Suppressor macrophage treated with lipopolysaccharide for 1 hour (primary cell): ENCODE measurements at places on chromosomes 16 and 17.
A peak's percentile ranks its signal among the peaks of the same experiment; 100 is the strongest.

DNA sequence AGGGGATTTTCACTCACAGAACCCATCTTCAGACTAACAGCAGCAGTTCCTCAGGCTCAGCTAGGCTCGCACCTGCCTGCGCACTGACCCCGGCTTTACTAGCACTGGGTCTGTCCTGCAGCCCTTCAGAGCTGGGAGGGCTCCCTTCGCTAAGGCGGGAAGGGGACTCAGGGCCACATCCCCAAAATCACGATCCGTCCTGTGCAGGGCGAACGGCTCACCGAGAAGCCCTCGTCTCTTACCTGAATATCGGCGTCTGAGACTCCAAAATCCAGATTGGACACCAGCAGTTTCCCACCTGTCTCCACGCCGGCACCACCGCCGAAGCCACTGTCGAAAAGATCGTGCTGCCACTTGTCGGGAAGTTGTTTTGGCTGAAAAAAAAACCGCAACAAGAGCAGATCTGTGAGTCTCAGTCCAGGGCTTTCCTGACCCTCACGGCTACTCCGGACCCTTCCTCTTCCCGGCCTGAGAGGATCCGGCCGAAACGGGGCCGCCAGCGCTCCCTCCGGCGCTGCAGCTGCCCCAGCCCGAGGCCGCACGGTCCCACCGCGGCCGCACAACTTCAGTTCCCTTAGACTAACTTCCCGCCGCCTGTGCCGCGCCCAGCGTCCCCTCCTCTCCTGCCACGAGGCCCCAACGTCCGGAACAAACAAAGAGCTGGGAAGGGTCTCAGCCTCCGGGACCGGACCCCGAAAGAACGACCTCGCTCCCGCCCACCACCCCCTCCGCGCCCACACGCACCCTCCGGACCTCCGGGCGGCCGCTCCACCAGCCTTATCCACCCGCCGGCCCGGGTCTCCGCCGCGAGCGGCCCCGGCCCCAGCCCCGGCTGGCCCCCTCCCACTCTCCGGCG lies 711 bp downstream of the ALYREF start:
- peak; percentile 52 for DNase-seq

DNA sequence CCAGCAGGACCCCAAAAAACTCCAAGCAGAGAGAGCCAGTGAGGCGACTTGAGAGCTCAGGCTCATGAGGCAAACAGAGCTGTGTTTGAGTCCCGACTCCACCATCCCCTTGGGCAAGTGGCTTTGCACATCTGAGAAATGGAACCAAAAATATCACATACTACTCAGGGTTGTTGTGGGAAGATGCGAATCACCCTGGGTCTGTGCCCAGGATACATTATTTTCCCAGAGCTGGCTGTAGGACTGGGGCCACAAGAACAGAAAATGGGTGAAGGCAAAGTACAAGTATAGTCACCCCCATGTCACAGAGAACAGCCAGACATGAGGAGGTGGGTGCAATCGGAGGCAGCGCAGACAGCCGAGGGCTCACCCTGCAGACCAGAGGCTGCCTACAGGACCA lies 127.3 kb downstream of the GAS7 start:
- DNase-seq: no peak

GRCh38 chr17:51289696-51290111 lies 29.4 kb downstream of the UTP18 start:
- DNase-seq: no peak

DNA sequence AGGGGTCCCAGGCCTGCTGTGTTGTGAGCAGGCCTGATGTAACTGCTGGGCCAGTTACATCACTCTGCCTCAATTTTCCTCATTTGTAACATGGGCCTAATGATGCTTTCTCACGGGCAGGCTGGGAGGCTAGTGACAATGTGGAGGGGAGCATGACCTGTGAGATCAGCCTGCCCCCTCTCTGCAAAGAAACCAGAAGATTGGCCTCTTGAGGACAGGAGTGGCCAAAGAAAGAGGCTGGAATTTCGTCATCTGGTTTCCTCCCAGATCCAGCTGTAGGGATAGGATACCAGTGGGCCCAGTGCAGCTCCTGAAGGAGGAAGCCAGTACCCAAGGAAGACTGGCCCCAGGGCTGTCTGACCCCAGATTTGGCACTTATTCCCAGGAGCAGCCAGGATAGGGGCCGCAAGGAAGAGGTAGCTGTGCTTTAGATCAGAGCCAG lies 615 bp upstream of the SREBF1 start:
- DNase-seq: no peak

GRCh38 chr16:27238016-27238587 lies 30.5 kb downstream of the NSMCE1 start:
- peak; percentile 48 for DNase-seq

DNA sequence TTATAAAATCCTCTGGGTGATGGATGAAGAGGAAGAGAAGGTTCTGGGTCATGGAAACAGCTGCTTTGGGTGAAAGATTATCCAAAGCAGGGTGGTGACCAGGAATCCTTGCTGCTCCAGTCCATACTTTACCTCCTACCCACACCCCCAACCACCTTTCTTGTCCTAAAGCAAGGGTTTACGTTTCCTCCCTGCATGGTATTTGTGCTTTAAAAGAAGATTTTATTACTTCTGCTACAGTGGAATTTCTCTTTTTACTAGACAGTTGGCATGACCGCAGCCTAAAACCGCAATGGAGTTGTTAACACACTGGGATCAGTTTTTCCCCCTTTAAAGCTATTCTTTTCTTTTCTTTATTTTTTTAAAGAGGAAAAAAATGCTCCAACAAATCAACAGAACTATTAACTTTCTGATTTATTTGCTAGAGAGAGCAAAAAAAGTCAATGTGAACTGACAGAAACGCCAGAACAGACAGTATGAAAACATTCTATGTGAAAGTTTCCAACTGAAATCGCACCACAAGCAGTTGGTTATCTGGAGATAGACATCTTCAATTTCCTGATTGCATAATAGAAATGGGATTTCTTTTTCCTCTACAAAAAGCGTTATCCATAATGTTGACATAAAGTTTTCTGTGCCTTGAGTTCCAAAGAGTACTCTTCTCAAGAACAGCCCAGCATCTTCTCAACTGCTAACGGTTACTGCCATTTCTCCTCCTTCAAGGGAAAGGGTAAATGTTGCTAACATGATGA lies 236.0 kb downstream of the IRX3 start:
- DNase-seq: no peak

- peak; percentile 94 for DNase-seq
These were observed 904 bp downstream of the MAP2K3 start for GRCh38 chr17:21285164-21286065.

GRCh38 chr16:73713778-73714495 lies 582.7 kb upstream of the PSMD7 start:
- peak; percentile 5 for DNase-seq

DNA sequence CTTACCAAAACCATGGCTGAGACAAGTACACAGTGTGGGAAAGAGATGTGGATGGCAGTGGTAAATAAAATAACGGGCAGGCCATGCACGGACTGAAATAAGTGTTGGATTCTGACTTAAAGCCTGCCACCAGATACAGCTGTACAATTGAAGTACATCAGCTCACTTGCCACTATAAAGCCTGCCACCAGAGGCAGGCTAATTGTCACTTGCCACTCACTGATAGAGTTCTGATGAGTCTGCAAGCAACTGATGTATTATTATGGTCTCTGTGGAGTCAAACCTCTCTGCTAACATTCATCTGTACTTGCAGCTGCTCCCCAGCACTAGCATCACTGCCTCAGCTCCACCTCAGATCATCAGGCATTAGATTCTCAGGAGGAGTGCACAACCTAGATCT lies 93.0 kb downstream of the CYTH1 start:
- no peak for DNase-seq

DNA sequence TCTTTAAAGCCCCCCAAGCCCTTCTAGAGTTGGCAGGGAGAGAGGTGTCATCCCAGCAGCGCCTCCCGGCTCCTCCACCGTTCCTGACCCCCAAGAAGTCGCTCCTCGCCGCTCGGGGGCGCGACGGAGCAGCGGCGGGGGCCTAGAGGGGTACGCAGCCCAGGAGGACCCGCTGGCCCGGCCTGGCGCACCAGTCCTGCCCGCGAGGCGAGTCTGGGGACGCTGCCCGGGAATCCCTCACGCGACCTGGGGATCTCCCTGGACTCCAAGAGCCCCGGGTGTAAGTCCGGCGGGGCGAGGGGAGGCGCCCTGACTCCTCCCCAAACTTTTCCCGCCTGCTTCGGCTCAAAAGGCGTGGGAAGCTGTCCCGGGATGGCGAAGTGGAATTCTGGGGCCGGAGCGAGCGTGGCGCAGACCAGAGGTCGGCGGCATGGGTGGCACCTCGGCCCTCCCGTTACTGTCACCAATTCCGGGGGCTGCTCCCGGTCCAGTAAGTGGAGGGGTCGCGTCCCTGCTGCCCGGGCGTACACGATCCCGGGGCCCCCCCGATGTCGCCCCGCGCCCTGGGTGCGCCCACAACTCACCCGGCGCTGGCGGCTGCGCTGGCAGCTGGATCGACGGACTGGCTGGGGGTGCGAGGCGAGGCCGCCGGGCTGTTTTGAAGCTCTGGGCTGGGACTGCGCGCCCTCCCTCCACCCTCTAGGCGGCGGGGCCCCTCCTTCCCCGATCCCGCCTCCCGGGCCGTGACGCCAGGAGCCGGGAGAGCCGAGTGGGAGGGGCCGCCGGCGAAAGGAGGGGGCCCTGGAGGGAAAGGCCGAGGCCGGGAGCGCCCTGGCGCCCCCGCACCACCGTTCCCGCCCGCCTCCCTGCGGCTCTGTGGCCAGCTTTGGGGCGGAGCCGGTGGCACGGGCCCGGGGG lies at the start of gene EMP2:
Gene EMP2, minus strand, starts transcription at position 634 of the 918 bp plus-strand sequence. CDS start 32,981 bp downstream, outside the sequence.
- peak; percentile 80 for DNase-seq

GRCh38 chr17:60823515-60823914 lies 145.9 kb downstream of the BCAS3 start:
- peak; percentile 28 for DNase-seq

DNA sequence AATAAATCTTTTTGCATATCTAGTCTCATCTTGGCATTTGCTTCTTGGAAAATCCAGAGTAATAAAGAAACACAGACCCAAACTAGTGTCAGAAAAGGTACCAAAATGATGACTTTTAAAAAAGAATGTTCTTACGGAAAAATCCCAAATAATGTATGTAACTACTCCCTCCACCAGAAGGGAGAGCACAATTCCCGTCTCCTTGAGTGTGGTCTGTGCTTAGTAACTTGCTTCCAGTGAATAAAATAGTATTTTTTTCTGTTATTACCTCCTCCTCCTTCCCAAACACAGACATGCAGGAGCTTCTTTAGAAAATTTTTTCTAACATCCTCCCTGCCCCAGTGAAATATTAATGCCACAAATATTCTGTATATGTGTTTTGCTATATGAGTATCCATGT lies 358.1 kb downstream of the ZFHX3 start:
- DNase-seq: no peak

DNA sequence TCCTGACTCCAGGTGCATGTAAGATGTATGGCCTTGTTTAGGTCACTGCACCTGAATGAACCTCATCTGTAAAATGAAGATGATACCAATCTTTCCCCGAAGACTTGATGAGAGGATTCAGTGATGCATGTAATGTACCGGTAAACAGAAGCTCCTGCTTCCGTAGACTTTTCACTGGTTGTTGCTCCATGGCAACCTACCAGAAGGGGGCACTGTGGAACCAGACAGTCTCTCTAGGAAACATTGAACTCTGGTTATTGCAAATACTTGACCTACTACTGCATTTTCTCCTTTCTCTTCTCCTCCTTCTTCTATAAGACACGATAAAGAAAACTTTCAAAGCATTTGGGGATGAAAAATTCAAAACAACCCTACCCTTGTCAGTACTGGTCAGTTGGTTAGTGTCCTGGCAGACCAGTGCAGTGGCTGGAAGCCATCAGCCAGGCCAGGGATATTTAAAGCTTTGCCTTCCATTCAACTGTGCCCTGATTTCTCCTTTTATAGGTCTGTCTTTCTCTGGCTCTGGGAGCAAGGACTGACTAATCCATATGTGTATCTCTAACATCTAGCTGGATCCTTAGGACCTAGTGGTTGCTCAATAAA lies 667.4 kb upstream of the SALL1 start:
- peak; percentile 17 for DNase-seq

GRCh38 chr16:31061813-31062440 lies 12.1 kb downstream of the ZNF668 start:
- no peak for DNase-seq

DNA sequence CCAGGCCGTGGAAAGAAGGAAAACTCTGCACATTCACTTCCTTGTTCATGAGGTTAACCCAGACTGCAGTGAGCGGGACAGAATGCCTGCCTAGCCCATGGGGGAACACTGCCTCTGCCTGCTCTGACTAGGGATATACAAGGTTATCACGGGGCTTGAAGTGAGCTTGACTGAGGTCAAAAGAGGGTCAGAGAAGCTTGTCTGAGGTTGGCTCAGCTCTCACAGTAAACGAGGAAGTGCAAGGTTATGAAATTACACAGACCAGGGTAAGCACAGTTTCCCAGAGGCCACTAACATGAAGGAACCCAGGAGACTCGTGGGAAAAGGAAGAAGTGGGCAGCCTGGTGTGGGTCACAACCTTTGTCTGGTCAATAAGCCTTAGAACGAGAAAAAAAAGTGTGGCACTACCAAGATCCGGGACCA lies 28.7 kb downstream of the HIC1 start:
- peak; percentile 93 for DNase-seq

DNA sequence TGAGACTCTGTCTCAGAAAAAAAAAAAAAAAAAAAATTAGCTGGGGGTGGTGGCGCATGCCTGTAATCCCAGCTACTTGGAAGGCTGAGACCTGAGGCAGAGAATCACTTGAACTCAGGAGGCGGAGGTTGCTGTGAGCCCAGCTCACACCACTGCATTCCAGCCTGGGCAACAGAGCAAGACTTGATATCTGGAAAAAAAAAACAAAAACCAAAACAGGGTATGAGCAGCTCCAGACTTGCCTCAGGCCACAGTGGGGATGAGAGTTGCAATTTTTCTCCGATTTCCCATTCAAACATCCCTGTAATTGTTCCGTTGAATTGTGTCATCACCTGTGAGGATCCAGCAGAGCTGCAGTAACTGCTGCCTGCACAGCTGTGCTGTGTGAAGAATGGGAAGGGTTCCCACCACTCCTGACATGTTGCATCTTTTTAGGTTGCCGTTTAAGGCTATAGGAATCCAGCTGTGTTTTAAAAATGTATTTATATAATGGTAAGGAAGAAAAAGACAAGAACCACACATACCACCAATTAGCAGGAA lies 150.0 kb downstream of the VPS53 start:
- DNase-seq: no peak

DNA sequence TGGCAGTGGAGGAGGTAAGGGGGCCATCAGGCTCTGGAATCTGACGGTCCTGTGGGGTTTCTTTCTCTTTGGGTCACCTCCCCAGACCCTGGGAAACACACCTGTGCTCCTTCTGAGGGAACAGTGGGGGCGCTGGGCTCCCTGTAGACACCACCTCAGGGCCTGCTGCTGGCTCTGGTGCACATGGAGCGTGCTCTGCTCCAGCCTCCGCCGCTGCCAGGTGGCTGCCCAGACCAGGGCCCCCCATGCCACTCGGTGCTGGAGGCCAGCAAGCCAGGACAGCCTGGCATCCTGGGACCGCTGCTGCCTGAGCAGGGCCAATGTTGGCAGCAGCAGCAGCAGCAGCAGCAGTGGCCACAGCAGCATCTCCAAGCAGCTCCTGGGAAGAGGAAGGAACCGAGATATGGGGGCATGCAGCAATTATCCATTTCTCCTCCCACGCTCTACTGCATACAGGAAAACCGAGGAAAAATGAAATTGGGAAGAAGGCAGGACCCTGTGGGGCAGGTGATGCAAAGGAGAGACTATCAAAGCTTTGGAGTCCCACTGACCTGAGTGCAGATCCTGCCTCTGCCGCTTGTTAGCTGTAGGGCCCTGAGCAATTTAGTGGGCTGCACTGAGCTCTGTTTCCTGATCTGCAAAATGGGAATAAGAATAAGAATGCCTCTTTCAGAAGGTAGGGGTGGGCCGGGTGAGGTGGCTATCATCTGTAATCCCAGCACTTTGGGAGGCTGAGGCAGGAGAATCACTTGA lies 902 bp downstream of the GHDC start:
- DNase-seq: no peak
